ENCODE measurements at places on chromosomes 7 and 10.

DNA sequence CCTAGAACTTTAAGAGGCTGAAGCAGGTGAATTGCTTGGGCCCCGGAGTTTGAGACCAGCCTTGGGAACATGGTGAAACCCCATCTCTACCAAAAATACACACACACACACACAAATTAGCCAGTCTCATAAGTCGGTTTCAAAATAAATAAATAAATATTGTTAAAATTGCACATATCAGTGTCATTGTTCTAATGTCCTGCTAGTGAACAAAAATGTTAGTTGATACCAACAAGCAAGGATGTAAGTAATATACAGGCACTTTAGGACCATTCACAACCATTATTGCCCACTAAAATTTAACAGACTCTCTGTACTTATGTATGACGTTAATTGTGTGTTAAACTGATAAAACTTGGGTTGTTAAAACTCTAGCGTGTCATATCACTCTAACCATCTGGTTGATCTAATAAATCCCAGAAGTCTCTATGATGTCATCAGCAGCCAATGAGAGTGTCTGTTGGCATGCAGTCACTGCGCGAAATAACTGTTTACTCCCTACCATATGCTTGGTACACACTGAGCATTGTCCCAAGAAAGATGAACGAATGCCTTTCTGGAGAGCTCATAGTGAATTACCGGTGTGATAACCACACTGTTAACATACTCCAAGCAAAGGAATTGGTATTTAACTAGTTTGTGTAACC, 30.4 kb upstream of the OTUD1 start:
- DNase-seq: no peak

DNA sequence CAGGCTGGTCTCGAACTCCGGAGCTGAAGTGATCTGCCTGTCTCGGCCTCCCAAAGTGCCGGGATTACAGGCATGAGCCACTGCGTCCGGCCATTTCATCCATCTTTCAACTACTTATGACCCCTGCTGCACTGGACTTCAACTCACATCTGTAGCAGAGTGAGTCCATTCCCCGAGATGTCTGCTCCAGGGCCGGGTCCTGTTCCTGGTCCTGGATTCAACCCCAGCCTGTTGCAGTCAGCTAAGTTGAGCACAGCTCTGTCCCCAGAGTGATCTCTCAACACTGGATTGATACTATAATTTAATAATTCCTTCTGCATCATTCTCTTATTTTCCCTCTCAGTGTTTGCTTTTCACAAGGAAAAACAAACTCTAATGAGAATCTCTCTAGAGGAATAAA, 25.8 kb downstream of the PRTFDC1 start:
- DNase-seq: no peak

DNA sequence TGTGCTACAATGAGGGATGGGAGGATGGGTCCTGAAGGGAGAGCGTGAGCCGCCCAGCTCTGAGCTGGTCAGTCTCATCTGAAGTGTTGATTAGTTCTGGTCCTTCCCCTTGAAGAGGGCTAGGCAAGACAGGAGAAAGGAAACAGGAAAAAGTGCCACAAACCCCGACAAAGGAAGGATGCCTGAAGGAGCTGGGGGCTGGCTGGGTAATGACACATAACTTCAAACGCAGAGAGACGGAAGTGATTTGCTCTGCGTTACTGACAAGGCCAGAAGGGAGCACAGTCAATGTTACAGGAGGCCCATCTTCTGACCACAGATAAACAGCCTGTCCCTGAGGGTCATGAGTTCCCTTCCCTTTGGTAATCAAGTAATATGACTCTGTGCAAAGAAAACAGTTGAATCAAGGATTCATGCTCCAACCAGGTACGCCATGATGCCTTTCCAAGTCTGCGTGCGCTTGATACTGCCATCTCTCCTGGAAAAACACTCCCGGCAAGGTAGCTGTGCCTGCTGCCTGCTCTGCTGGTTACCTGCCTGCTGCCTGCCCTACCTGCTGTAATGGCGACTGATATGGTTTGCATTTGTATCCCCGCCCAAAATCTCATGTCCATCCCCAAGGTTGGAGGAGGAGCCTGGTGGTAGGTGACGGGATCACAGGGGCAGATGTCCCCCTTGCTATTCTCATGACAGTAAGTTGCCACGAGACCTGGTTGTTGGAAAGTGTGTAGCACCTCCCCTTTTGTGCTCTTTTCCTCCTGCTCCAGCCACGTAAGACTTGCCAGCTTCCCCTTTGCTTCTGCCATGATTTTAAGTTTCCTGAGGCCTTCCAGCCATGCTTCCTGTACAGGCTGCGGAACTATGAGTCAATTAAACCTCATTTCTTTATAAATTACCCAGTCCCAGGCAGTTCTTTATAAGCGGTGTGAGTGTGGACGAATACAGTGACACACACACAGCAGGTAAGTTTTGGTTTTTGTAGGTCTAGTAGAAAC, 57.9 kb downstream of the GRB10 start:
- no peak for DNase-seq

GRCh38 chr10:114412907-114413797, 8.8 kb upstream of the AFAP1L2 start:
- peak; percentile 32 for DNase-seq

GRCh38 chr10:60417024-60417423, 27.3 kb upstream of the ANK3 start:
- no peak for DNase-seq

GRCh38 chr10:7185367-7185690, 225.5 kb downstream of the SFMBT2 start:
- DNase-seq: no peak

DNA sequence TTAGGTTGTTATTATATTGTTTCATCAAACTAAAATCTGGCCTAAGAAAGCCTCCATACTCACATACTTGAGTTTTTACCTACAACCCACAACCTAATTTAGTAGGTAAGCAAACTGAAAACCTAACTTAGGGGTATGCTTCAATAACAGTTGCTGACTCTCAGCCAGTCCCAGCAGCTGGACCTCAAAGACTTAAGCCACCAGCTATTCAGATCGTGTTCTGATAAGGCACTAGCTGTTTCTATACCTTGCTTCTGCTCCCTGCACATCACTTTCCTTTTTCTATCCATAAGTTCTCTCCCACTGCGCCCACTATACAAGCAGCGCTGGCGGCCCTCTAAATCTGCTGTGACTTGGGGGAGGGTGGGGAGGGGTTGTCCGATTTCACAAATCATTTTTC, 42.3 kb downstream of the SUGCT start:
- no peak for DNase-seq

- no peak for DNase-seq
Measured at GRCh38 chr7:50868426-50869100, 85.9 kb upstream of the GRB10 start.

DNA sequence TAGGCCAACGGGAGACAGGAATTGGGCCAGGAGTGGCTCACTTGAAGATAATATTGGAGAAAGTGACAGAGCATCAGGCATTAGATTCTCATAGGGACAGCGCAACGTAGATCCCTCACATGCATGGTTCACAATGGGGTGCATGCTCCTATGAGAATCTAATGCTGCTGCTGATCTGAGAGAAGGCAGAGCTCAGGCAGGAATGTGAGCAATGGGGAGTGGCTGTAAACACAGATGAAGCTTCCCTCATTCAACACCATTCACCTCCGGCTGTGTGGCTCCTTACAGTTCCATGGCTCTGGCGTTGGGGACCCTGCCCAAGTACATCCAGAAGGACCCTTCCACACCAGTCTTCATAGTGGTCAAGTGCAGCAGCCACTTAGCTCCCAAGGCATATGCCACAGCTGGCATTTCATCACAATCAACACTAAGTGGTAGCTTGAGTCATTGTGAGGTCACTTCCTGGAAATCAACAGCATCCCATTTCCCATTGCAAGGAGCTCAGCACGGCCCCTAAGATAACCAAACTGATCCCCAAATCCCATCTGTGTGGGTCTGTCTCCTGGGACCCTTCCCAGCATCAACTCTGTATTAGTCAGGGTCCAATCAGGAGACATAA, 174.5 kb downstream of the TPST1 start:
- no peak for DNase-seq

DNA sequence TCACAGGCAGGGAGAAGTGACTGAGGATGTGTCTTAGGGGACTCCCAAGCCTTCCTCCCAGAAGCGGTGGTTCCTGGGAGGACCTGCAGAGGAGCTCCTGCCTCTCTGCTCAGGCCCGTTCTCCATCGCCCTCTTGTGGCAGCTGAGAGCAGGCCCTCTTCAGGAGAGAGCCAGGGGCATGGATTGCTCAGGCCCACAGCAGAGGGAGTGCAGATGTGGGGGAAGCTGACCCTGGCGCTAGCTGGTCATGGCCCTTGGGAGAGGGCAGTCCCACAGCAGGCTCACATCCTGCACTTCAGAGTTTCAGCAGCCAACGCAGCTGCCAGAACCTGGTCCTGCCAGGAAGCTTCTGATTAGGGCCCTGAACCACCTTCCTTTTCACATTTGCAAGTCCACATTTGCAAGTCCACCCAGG, 94.8 kb upstream of the TARP start:
- DNase-seq: no peak

- DNase-seq: no peak
Measured at GRCh38 chr10:32347363-32348022, 535 bp upstream of the EPC1 start.

- no peak for DNase-seq
Measured at GRCh38 chr10:132229834-132230556, 43.2 kb downstream of the DPYSL4 start.

DNA sequence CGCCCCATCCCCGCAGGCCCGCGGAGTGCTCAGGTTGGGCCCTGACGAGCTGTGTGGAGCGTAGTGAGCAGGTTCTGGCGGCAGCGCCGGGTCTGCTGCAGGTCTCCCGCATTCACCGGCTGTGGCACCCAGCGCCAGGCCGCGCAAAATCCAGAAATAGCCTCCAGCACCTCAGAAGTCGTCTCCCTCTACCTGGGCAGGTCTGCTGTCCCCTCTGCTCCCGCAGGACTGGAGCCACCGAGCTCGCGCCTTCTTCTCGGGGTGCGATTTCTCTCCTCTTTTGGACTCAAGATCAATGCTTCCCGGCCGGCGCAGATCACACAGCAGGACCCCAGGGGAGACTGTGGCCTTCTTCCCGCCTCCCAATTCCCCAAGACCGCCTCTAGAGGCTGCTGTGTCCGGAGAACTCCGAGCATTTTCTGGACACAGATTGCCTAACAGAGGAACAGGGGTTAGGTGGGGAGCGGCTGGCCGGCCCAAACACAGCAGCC, 8.4 kb downstream of the TLX1 start:
- no peak for DNase-seq
